Mammary epithelial cell (primary cell): ENCODE measurements at places on chromosomes 5 and 9. TPM values are rescaled to one million over a fixed set of nuclear protein-coding genes. Genes with fewer than 3 reads are reported as not detected.

Gene ACOT12
- not detected in 2 replicates for total RNA-seq

Gene KIF24
- total RNA-seq: 1.4 and 3.9 TPM in 2 replicates

Gene PARP8
- 24.8 TPM for total RNA-seq

Gene IL11RA
- total RNA-seq: 6.0 TPM

Gene KIAA0825
- total RNA-seq: 9.3 TPM

Gene TMEM171
- total RNA-seq: 0.83 TPM

Gene PDGFRB
- not detected in 2 replicates for total RNA-seq

Gene REEP2
- total RNA-seq: 14.5 and 21.8 TPM in 2 replicates

Gene IL7R
- 1.0 TPM for total RNA-seq

Gene GPX3
- total RNA-seq: 2.7 TPM

Gene ABLIM3
- total RNA-seq: 36.1 and 38.6 TPM in 2 replicates

Gene ITGA2
- total RNA-seq: 191 TPM

Gene RGS14
- total RNA-seq: 10.0 TPM

Gene IRGM
- not detected in 2 replicates for total RNA-seq

Gene CCL28
- total RNA-seq: 10.7 TPM

Gene PCDHB4
- total RNA-seq: 0.12 and 0.24 TPM in 2 replicates

Gene TSSK1B
- 1.1 and 1.4 TPM in 2 replicates for total RNA-seq

Gene ARSB
- total RNA-seq: 7.8 TPM

Gene OBP2B
- not detected in 2 replicates for total RNA-seq

Gene ADAM19
- 0.88 and 4.5 TPM in 2 replicates for total RNA-seq

Gene C5
- total RNA-seq: 1.3 TPM

Gene WHRN
- 9.7 and 18.5 TPM in 2 replicates for total RNA-seq

Gene CYLC2
- total RNA-seq: not detected

Gene CNTFR
- total RNA-seq: not detected in 2 replicates

Gene CCNO
- 2.7 TPM for total RNA-seq

Gene SLC30A5
- total RNA-seq: 47.8 TPM

Gene RANBP17
- 9.3 and 10.3 TPM in 2 replicates for total RNA-seq

Gene CHSY3
- total RNA-seq: 0.51 and 1.7 TPM in 2 replicates

Gene TAF11L10
- not detected in 2 replicates for total RNA-seq

Gene ADAMTS12
- 4.0 and 17.8 TPM in 2 replicates for total RNA-seq

Gene HTR1A
- not detected in 2 replicates for total RNA-seq

Gene GHR
- 2.8 and 3.6 TPM in 2 replicates for total RNA-seq

Gene ECSCR
- total RNA-seq: not detected

Gene FIBCD1
- total RNA-seq: 3.0 and 3.3 TPM in 2 replicates

Gene ZNF782
- total RNA-seq: 3.7 and 6.1 TPM in 2 replicates
